ENCODE measurements at places on chromosomes 5 and 9.

GRCh38 chr5:10634562-10634961, 70.7 kb downstream of the ANKRD33B start:
- DNase-seq = no peak

DNA sequence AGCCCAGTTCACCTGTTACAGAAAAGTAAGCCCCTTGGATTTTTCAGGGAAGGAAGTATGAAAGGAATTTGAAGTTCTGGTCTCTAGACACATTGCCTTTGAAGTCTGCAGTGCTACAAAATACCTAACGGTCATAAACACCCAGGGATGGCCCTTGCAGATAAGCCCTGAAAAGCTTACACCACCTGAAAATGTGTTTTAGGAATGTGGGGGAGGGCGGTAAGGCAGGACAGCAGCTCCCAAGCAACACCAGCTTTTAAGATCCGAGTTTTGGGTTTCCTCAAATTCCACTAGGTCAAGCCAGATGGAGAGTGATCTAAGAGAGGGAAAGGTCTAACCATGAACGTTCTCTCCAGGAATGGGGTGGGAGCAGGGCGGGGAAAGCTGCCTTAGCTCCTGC, 114.1 kb upstream of the PANK3 start:
- no peak for DNase-seq

DNA sequence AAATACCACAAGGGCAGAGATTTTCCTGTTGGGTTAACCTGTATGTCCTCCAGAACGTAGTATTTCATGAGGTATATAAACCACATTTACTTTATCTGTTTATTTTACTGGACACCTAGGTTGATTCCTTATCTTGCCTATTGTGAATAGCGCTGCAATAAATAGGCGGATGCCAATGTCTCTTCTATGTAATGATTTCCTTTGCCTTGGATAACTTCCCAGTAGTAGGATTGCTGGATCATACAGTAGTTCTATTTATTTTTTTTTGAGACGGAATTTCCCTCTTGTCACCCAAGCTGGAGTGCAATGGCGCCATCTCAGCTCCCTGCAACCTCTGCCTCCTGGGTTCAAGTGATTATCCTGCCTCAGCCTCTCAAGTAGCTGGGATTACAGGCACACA, 15.6 kb upstream of the TUT7 start:
- DNase-seq = no peak

- no peak for DNase-seq
These were observed 78.7 kb downstream of the HSPA4 start for GRCh38 chr5:133130387-133131118.

DNA sequence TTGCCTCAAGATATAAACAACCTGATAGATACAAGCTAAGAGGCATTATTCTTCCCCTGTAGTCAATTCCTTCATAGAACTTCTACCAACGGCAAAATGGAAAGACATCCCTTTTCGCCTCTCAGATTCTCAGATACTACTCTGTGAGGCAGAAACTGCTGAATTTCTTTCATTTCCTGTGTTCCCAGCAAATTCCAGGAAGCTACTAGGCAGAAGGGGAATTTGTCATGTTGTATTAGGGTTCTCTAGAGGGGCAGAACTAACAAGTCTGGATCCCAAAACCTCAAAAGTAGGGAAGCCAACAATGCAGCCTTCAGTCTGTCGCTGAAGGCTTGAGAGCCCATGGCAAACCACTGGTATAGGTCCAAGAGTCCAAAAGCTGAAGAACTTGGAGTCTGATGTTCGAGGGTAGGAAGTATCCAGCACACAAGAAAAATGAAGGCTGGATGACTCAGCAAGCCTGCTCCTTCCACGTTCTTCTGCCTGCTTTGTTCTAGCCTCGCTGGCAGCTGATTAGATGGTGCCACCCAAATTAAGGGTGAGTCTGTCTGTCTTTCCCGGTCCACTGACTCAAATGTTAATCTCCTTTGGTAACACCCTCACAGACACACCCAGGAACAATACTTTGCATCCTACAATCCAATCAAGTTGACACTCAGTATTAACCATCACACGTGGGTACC, 15.2 kb downstream of the RNF180 start:
- DNase-seq = no peak

DNA sequence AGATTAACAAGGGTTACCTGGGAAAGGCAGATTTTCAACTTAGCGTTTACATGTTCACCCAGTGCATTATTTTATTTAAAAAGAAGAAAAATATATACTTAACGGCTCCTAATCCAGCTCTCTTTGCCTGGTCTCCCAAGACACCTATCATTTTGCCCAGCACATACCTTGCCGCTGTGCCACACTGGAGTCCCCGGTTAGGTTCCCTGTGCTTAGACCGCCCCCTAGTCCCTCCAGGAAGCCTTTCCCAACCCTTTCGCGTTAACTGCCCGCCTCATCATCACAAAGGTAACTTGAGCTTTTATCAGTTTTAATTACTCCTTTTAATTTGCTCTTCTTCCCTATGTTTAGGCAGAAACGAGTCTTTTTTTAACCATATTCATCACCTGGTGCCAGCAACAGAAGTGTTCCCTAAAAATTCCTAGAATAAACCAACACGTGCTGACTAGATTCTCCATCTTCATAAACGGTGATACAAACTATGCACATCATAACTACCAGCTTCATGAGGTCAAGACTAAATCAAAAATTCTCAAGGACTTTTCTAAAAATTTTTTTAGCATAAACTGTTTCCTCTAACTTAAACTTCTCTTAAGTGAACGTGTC, 19.7 kb downstream of the DNAJA1 start:
- peak; percentile 47 for DNase-seq

DNA sequence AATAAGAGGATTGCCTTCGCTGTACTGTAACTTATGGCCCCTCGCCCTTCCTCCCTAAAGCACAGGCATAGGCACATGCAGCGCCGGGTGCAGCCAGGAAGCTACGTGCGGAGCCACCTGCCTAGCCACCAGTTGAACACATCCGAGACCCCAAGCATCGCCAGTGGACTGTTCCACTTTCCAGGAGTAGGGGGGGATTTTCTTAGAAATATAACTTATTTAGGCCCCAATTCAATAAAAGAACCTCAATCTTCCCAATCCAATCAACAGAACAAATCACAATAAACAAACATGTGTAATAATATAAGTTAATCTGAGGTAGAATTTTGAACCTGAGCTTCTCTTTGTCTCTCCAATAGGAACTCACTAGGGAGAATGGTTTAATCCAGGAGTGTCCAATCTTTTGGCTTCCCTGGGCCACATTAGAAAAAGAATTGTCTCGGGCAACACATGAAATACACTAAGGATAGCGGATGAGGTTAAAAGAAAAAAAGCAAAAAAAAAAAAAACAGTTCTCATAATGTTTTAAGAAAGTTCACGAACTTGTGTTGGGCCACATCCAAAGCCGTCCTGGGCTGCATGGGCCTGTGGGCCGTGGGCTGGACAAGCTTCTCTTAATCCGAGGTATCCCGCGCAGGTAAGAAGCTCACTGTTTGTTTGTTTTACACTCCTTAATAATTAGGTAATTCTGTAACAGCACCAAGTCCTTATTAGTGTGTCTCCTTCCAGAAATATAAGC, 22.0 kb upstream of the NIPBL start:
- no peak for DNase-seq

- peak; percentile 74 for DNase-seq
These were observed 165.3 kb downstream of the ERCC6L2 start for GRCh38 chr9:96040591-96041461.

GRCh38 chr9:4987961-4988421, 2.9 kb downstream of the JAK2 start:
- peak; percentile 48 for DNase-seq

DNA sequence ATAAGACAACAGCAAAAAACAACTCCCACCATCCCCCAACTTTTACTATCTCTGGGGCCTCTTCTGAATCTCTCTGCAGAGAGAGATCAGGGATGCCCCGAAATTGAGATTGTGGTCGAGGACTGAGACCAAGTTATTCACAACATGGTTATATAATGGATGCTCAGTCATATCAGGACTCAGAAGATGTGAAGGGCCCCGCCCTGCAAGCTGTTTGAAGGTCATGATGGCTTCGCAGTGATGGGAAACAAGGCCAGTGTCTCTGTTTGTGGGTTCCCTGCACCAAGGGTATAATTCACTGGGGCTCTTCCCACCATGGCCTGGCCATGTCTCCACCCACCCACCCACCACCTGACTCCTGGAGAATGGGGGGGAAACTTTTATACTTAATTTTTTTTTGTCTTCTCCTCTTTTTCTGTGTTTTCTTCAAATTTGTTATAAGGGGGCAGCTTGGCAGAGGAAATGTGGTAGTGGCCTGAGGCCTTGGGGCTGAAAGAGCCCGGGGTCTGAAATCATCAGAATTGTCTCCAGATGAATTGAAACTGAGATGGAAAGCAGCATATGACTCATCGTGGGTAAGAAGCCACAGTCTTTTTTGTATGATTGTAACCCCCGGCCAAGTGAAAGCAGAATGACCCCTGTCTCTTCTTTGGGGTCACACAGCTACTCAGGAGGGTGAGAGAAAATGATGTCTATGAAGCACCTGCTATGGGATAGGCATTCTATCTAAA, 15.0 kb upstream of the TEX48 start:
- no peak for DNase-seq

DNA sequence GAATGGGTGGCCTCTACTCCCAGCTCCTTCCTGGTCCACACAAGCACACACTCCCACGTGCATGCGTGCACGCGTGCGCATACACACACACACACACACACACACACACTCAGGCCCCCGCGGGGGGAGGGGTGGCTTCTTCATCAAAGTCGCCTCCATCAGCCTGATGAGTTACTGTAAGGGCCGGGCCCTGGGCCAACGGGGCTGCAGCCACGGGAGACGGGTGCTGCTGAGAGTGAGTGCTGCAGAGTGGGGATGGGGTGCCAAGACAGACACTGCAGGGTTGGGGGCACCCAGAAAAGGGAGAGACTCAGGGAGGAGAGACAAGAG, 18.1 kb downstream of the CNTFR start:
- DNase-seq = no peak

DNA sequence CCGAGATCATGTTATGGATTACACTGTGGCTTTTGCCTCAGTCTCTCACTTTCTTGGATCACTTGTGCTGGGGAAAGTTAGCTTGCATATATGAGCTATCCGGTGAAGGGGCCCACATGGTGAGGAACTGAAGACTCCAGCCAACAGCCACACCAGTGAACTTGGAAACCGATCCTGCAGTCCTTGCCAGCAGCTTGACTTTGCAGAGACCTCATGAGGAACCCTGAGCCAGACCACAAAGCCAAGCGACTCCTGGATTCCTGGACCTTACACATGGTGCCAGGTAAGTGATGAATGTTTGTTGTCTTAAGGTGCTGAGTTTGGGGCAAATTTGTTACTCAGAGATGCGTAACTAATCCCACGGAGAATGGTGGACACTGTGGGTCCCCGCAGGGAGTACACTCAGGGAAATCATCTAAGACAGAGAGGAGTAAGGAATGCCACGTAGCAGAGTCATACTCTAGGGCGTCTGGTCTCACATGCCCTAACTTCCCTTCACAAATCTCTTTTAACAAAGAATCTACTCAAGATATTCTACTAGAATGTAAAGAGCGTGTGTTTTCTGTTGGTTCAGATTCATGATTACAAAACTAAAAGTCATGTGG, 76.5 kb upstream of the PJA2 start:
- DNase-seq = no peak

GRCh38 chr9:93087971-93088655, 7.9 kb upstream of the CARD19 start:
- DNase-seq = no peak

- no peak for DNase-seq
These were observed 111.8 kb upstream of the LHFPL2 start for GRCh38 chr5:78760366-78760765.

DNA sequence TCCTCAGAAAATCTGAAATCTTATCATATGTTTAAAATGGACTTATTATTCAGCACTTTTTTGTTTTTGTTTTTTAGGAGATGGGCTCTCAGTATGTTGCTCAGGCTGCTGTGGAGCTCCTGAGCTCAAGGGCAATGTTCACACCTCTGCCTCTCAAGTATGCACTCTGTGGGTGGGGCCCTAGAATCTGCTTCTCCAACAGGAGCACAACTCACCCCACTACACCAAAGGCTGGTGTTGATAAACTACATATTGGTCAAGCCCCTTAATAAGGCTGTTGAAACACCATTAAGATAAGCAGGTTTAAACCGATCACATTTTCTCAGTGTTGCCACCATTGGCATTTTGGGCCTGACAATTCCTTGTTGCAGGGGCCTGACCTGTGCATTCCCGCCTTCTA, 131.6 kb downstream of the FANCC start:
- no peak for DNase-seq

- no peak for DNase-seq
These were observed 54.4 kb downstream of the ARSB start for GRCh38 chr5:78930721-78931120.

- no peak for DNase-seq
These were observed 125.4 kb upstream of the BOD1 start for GRCh38 chr5:173741729-173742431.

- DNase-seq = no peak
These were observed 579.2 kb upstream of the ZNF462 start for GRCh38 chr9:106283769-106284168.
